Ascending aorta (tissue), 2 donors: ENCODE measurements at places on chromosomes 3 and 15.
A peak's percentile ranks its signal among the peaks of the same experiment; 100 is the strongest.

GRCh38 chr15:42737529-42738328, 801 bp upstream of the CDAN1 start:
- H3K4me1 ChIP-seq = peaks cover 9% of the 10 kb centered on the region
- H3K36me3 ChIP-seq = peaks cover 24% of the 10 kb centered on the region
- no peak for DNase-seq
- peak overlapping the region; percentile 92 for H3K4me3 ChIP-seq

DNA sequence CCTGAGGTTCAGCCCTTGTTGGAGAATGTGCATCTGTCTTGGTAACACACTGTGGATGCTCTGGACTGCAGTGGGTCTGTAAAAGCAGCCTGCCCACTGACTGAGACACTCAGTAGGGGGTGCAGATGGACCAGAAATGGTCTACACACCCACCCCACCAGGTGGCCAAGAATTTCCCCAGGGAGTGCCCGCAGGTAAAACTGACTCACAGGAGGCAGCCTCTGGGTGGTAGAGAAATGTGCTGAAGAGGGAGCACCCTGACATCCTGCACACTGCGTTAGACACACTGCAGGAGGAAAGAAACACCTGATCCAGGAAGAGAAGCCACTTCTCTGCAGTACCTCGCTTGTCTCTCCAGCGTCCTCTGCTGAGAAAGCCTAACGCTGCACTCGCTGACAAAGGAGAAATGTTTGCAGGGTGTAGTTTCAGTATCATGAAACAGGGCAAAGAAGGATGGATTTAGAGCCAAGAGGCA, 109.5 kb upstream of the ABHD17C start:
- H3K4me3 ChIP-seq = no peak overlapping the region
- no peak overlapping the region for H3K27ac ChIP-seq
- H3K27me3 ChIP-seq = no peaks in the 10 kb centered on the region

GRCh38 chr3:150920236-150920635, 15.0 kb upstream of the MINDY4B start:
- DNase-seq = no peak
- H3K4me3 ChIP-seq = no peak overlapping the region
- H3K36me3 ChIP-seq = no peaks in the 10 kb centered on the region
- H3K4me1 ChIP-seq = no peaks in the 10 kb centered on the region
- H3K27ac ChIP-seq = no peak overlapping the region

DNA sequence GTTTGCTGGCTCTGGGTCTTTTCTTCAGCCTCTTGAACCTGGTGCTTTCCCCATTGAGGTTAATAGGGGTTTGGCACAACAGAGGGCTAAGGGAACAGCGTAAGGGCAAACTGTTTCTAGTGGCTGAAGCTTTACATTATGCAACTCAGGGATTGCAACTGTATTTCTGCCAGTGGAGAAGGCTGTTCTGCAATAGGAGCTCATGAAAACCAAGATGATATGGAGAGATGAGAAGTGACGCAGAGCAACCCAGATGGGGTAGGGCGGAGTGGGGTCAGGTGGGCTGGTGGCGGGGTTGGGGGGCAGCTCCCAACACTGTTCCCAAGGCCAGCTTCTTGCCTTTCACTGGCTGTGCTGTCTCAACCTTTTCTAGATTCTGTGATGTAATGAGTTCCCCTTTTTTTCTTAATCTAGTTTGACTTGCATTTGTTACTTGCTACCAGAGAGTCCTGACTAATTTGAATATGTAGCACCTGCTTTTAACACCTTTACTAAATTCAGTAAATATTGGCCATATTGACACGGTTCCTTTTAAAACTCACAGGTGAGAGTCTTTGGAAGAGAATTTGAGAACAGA, 7.2 kb downstream of the GXYLT2 start:
- no peaks in the 10 kb centered on the region for H3K36me3 ChIP-seq
- no peaks in the 10 kb centered on the region for H3K27me3 ChIP-seq
- no peak for DNase-seq

DNA sequence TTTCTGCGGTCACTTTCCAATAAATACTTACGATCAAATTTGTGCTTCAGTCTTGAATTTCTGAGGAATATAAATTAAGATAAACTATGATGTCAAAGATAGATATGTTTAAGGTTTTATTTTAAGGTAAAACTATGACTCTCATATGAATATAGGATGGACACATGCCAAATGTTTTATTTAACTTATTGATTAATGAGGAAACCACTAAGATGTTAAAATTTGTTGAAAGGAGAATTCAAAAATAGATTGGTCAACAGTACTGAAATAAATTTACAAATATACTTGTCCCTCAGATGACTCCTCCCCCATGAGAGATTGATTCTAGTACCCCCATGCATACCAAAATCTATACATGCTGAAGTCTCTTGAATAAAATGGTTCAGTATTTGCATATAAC, 319.7 kb upstream of the KCNH8 start:
- no peaks in the 10 kb centered on the region for H3K4me1 ChIP-seq
- H3K27ac ChIP-seq = no peak overlapping the region
- H3K4me3 ChIP-seq = no peak overlapping the region
- no peaks in the 10 kb centered on the region for H3K27me3 ChIP-seq
- no peaks in the 10 kb centered on the region for H3K36me3 ChIP-seq
- DNase-seq = no peak

DNA sequence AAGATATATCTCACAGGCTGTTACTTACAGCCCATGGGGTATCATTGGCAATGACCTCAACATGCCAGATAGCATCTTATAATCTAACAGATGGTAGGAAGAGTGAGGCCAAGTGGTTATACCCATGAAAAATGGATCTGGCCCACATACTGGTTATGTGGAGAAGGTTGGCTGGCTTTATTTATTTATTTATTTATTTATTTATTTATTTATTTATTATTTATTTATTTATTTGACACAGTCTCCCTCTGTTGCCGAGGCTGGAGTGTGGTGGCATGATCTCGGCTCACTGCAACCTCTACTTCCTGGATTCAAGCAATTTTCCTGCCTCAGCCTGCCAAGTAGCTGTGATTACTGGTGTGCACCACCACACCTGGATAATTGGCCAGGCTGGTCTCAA, 11.6 kb downstream of the FBXO40 start:
- no peak overlapping the region for H3K4me3 ChIP-seq
- H3K27ac ChIP-seq = no peak overlapping the region
- no peaks in the 10 kb centered on the region for H3K4me1 ChIP-seq
- H3K27me3 ChIP-seq = no peaks in the 10 kb centered on the region
- no peaks in the 10 kb centered on the region for H3K36me3 ChIP-seq

- DNase-seq = no peak
- H3K4me1 ChIP-seq = peaks cover 19% of the 10 kb centered on the region
- no peaks in the 10 kb centered on the region for H3K36me3 ChIP-seq
- no peak overlapping the region for H3K27ac ChIP-seq
- H3K27me3 ChIP-seq = peaks cover 3% of the 10 kb centered on the region
- peak overlapping the region; percentile 51 for H3K4me3 ChIP-seq
Measured at GRCh38 chr3:165196577-165197480, 645 bp upstream of the SLITRK3 start.

DNA sequence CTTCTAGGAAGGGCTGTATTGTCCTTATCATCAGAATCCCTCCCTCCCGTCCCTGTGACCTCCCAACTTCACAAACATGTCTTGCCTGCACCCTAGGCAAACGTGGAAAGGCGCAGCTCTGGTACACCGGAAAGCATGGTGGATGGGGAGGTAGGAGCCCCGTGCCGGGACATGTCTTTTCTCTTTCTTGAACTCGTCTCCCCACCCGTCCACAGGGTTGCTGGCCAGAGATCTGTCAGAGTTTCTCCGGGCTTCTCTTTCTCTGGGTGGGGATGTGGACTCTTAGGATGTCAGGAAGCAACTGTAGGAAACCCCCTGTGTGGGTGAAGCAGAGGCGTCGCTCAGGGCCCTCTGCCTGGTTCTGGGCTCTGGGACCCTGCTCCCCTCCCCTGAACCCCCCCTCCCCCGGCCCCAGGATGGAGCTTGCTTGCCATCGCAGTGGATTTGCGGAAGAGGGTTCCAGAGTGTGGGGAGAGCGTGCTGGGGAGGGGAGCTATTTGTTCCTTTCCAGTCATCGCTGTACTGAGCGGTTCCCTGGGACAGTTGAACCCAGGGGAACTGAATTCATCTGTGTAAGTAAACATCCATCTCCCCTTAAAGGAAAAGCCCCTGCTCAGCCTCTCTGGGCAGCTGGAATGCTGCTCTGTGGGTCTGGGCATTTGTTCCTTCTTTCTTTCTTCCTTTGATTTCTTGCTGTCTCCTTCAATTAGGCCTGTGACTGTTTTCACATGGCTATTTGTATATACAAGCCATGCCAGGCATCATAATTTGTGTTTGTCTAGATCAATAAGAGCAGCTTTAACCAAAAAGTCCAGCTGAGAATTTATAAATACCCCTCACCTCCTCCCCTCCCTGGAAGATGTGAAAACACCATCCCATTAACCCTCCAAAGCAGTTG, 72.8 kb downstream of the SMAD3 start:
- peak overlapping the region; percentile 27 for H3K27ac ChIP-seq
- H3K36me3 ChIP-seq = no peaks in the 10 kb centered on the region
- H3K4me1 ChIP-seq = peaks cover 83% of the 10 kb centered on the region
- H3K27me3 ChIP-seq = no peaks in the 10 kb centered on the region

GRCh38 chr15:70149667-70150404, 52.1 kb upstream of the TLE3 start:
- no peak for DNase-seq
- H3K4me3 ChIP-seq = no peak overlapping the region
- H3K36me3 ChIP-seq = no peaks in the 10 kb centered on the region
- no peaks in the 10 kb centered on the region for H3K4me1 ChIP-seq
- H3K27ac ChIP-seq = no peak overlapping the region

GRCh38 chr15:37142371-37142770, 42.0 kb upstream of the MEIS2 start:
- H3K4me1 ChIP-seq = no peaks in the 10 kb centered on the region
- DNase-seq = no peak
- no peak overlapping the region for H3K4me3 ChIP-seq
- no peaks in the 10 kb centered on the region for H3K36me3 ChIP-seq

DNA sequence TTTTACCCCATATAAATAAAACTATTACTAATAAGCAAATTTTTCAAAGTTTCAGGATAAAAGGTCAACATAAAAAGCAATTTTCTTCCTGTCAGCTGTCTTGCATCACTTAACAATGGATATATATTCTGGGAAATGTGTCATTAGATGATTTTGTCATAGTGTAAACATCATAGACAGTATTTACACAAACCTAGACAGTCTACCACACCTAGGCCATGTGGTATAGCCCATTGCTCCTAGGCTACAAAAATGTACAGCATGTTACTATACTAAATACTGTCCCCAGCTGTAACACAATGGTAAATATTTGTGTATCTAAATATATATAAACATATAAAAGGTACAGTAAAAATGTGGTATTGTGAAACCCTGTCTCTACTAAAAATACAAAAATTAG, 156.7 kb downstream of the ANO10 start:
- no peak overlapping the region for H3K27ac ChIP-seq
- H3K4me3 ChIP-seq = no peak overlapping the region
- H3K36me3 ChIP-seq = no peaks in the 10 kb centered on the region
- no peak for DNase-seq

DNA sequence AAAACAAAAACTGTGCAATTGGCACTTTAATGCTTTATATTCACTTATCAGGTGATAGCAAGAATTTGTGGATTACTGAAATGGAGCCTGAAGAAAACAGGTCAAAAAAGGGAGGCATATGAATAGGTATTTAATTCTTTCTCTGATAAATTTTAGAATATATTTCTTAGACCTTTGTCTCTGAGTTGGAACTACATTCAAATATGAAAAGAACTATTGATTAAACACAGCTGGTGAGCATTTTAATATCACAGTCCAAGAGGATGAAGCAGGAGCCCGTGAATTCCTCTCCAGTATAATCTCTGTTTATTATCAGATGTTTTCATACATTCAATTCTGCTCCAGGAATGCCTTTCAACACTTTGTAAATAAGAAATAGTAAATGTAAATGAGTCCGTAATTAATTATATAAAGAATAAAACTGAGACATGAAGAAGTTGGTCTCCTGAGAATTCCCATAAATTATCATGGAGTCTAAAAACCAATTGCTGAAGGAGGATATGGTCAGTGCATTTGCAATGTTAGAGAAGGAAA, 86.3 kb upstream of the ARHGEF26 start:
- H3K27ac ChIP-seq = no peak overlapping the region
- H3K36me3 ChIP-seq = no peaks in the 10 kb centered on the region
- no peak overlapping the region for H3K4me3 ChIP-seq
- H3K27me3 ChIP-seq = no peaks in the 10 kb centered on the region
- no peak for DNase-seq

DNA sequence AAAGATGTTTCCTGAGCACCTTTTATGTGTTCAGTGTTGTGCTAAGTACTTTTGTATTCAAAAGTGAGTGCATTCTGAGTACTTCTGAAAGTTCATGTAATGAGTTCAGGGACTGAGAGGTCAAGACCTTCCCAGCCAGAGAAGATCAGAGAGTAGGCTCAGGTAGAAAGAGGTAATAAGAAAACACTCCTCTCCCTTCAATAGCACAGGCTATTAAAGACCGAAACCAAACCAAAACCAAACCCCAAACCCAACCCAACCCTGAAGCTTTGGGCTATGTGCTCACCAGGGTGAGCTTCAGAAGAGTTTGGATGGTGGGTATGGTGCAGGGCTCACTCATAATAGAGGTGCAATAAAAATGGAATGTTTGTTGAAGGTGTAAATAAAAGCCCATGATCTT, 76.7 kb upstream of the FAM3D start:
- H3K4me3 ChIP-seq = no peak overlapping the region
- no peaks in the 10 kb centered on the region for H3K4me1 ChIP-seq
- H3K27ac ChIP-seq = no peak overlapping the region
- no peaks in the 10 kb centered on the region for H3K36me3 ChIP-seq

- DNase-seq = no peak
- H3K4me3 ChIP-seq = no peak overlapping the region
- H3K27ac ChIP-seq = peak overlapping the region; percentile 91
- no peaks in the 10 kb centered on the region for H3K27me3 ChIP-seq
- peaks cover 53% of the 10 kb centered on the region for H3K4me1 ChIP-seq
Measured at GRCh38 chr3:45608296-45608695, 13.7 kb downstream of the LIMD1 start.

GRCh38 chr3:194637541-194638400, 4.6 kb upstream of the TMEM44 start:
- H3K27me3 ChIP-seq = no peaks in the 10 kb centered on the region
- H3K36me3 ChIP-seq = peaks cover 11% of the 10 kb centered on the region
- no peak overlapping the region for H3K4me3 ChIP-seq
- peaks cover 6% of the 10 kb centered on the region for H3K4me1 ChIP-seq

- DNase-seq = no peak
- no peaks in the 10 kb centered on the region for H3K36me3 ChIP-seq
- H3K4me1 ChIP-seq = no peaks in the 10 kb centered on the region
- H3K4me3 ChIP-seq = no peak overlapping the region
Measured at GRCh38 chr15:79952329-79952728, 18.7 kb downstream of the BCL2A1 start.

DNA sequence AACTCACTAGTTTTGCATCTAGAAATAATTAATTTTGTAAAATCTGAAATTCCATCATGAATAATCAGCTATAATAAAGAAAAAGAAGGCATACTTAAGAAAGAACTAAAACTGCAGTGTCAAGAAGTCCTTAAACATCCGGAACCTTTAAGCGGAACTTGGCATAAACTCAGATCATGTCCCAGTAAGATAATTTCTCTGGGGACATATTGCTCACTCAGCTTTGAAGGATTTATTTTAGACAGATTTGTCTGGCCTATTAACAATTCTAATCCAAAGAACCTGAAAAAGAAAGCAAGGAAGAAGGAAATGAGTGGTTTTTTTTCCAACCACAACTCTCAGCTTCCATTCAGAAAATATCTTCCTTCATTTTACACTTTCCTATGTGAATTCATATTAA, 850.3 kb downstream of the ROBO1 start:
- no peak overlapping the region for H3K4me3 ChIP-seq
- no peaks in the 10 kb centered on the region for H3K36me3 ChIP-seq
- H3K4me1 ChIP-seq = no peaks in the 10 kb centered on the region
- no peak for DNase-seq
- H3K27ac ChIP-seq = peak overlapping the region; percentile 23

- H3K4me1 ChIP-seq = no peaks in the 10 kb centered on the region
- no peaks in the 10 kb centered on the region for H3K36me3 ChIP-seq
- H3K27me3 ChIP-seq = no peaks in the 10 kb centered on the region
- no peak overlapping the region for H3K27ac ChIP-seq
Measured at GRCh38 chr3:139473155-139473771, 3.1 kb downstream of the RBP2 start.
